ENCODE measurements at places on chromosomes 7 and 10.

GRCh38 chr10:125005312-125006187 lies 63.6 kb downstream of the ZRANB1 start:
- no peak for DNase-seq

DNA sequence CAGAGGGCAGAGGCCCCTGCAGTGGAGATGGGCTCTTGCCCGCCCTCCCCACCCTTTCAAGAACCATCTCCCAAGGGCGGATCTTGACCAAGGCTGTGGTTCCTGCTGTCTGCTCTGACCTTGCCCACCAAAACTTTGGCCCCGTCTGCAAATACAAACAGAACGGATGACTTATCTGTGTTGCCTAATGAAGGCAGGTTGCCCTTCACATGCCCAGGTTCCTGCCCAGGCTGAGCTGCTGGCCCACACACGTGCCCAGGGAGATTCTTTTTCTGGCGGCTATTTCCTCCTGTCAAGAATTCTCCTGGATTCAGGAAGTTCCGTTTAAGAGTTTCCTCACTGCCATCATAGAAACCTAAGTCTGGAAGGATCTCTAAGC lies 78.3 kb downstream of the PROSER2 start:
- no peak for DNase-seq

GRCh38 chr7:25496476-25497368 lies 268.4 kb upstream of the NPVF start:
- DNase-seq: peak; percentile 8

GRCh38 chr7:92423710-92424131 lies 23.6 kb upstream of the GATAD1 start:
- DNase-seq: no peak

DNA sequence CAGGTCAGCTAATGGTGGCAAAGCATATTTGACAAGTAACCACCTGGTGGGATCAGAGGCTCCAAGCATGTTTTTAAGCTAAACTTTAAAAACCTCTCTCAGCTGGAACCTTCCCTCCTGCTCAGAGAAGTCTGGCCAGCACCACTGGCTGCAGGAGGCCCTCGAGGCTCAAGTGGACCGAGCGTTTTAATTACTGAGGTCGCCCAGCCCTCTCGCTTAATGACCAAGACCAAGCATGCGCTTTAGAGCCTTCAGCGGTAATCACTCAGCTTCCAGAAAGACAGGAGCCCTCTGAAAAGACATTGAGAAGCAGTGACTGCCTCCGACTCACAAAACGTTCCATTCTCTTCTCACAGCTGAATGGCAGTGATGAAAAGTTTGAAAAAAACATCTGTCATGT lies 383.4 kb upstream of the ADARB2 start:
- no peak for DNase-seq

DNA sequence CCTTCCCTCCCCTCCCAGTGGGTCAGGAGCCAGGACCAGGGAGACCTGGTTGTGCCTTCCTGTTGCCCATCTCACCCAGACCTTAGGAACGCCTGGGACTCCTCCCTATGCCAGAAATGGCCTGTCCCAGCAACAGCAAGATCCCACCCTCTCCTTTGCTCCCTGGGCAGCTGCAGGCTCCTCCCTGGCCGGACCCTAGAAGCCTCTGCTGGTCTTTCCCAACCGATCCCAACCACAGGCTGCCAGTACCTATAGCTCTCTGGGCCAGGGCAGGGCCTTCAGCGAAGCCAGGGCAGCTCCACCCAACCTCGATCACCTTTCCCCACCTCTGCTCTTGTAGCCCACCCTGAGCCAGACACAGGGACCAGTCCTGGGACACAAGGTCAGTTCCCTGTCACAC lies 21.9 kb downstream of the LDB3 start:
- DNase-seq: no peak

- DNase-seq: no peak
Observed at GRCh38 chr7:137816696-137817320, 30.0 kb downstream of the DGKI start.

GRCh38 chr10:114723361-114723760 lies 65.3 kb upstream of the ABLIM1 start:
- no peak for DNase-seq
